ENCODE measurements at places on chromosomes 7 and 10. TPM values are rescaled to one million over a fixed set of nuclear protein-coding genes. Genes with fewer than 3 reads are reported as not detected.

Gene NOS3
- total RNA-seq: 71.5 TPM

Gene FAM20C
- 24.0 TPM for total RNA-seq

Gene WEE2
- total RNA-seq: 0.03 TPM

Gene ITGA8
- not detected for total RNA-seq

Gene CALCR
- not detected for total RNA-seq

All from HT1080 (cell line).